Left cardiac atrium (tissue), 4 donors: ENCODE measurements at places on chromosomes 1 and 21. TPM values are rescaled to one million over a fixed set of nuclear protein-coding genes. Genes with fewer than 3 reads are reported as not detected.
A peak's percentile ranks its signal among the peaks of the same experiment; 100 is the strongest.

- no peak for DNase-seq
These were observed 22.4 kb downstream of the CHI3L2 start for GRCh38 chr1:111249960-111250359.

- no peak for DNase-seq
These were observed 247.2 kb downstream of the FMN2 start for GRCh38 chr1:240338837-240339236.

DNA sequence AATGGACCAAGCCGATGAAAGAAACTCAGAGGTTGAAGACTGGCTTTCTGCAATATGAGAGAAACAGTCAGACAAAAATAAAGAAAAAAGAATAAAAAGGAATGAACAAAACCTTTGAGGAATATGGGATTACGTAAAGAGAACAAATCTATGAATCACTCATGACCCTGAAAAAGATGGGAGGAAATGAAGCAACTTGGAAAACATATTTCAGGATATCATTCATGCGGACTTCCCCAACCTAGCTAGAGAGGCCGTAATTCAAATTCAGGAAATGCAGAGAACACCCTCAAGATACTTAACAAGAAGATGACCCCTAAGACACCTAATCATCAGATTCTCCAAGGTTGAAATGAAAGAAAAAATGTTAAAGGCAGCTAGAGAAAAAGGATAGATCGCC lies 705.3 kb upstream of the CHRM3 start:
- no peak for DNase-seq

DNA sequence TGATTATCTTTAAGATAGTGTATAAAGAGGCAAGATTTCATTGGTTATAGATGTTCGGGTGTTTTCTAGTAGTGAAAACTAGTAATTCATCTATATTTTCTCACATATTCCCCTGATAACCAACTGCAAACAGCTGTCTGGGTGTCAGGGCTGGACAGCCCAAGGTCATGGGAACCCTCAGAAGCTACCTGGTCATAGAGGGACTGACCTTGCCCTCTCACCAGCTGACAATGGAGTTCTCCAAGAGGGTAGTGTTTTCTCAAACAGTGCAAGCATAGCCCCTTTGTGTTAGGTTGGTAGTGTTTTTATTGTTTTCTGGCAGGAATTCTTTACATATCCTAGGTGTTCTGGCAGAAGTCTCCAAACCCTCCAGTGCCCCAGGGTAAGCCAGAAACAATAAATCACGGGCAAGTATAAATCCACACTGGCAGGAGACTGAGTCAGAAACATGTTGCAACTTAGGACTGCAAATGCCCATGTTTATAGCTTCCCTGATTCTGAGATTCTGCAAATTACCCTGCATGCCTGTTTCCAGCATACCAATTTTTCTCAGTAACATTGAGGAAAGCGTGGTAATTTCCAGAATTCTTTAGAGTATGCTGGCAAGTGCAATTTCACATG lies 82.8 kb upstream of the ATP1A1 start:
- DNase-seq = no peak

DNA sequence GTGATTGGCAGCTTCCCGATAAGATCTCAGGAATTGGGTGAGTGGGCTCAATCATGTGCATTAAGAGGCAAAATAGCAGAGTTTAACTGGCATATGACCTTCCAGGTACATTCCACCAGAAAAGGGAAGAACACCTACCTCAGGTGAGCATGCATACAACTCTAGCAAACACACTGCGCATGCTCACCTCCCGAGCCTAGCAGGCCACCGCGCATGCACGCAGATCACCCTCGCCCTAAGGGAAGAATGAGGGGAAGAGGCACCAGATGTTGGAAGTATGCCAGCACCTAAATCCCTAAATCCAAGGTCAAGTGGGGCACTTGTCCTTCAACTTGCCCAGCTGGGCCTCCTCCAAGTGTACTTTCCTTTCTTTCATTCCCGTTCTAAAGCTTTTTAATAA lies 23.6 kb upstream of the CBR3 start:
- no peak for DNase-seq

DNA sequence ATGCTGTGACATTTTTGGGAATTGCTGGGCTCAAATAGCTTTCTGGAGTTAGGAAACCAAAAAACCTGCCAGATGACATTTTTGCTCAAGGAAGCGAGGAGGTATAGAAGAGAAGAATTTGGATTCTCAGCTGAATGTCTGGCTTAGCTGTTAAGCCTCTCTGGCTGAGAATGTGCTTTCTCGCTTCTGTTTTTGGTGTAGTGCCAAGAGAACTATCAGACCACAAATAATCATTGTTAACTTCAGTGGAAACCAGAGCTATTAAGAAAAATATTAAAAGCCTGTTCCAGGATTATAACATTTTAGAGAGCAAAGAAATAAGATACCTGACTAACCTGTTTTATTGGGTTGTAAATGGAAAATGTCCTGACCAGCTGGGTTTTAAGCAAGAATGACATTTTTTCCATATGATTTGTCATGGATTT lies 39.5 kb upstream of the DIPK1A start:
- no peak for DNase-seq

- peak; percentile 88 for DNase-seq
These were observed 6.3 kb downstream of the INTS11 start for GRCh38 chr1:1318131-1318652.

GRCh38 chr1:44973645-44974044 lies 12.8 kb downstream of the EIF2B3 start:
- DNase-seq = no peak

- no peak for DNase-seq
These were observed 25.7 kb downstream of the TTC3 start for GRCh38 chr21:37098751-37099150.

GRCh38 chr1:171210355-171210754 lies 25.3 kb downstream of the FMO2 start:
- no peak for DNase-seq

- no peak for DNase-seq
These were observed 262.6 kb downstream of the ATG4C start for GRCh38 chr1:63046539-63046938.

DNA sequence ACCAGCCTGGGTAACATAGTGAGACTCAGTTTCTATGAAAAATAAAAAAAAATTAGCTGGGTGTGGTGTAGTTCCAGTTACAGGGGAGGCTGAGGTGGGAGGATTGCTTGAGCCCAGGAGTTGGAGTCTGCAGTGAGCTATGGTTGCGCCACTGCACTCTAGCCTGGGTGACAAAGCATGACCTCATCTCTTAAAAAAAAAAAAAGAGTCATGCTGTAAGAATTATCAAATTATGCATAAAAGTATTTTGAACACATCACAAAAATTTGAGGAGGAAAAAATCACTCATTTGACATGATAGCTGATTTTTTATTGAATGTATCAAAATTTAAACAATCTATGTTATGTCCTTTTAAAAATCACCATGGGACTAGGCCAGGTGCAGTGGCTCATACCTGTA lies 17.8 kb downstream of the CCDC30 start:
- DNase-seq = no peak

- DNase-seq = no peak
These were observed 42.4 kb downstream of the SKI start for GRCh38 chr1:2270260-2271100.

DNA sequence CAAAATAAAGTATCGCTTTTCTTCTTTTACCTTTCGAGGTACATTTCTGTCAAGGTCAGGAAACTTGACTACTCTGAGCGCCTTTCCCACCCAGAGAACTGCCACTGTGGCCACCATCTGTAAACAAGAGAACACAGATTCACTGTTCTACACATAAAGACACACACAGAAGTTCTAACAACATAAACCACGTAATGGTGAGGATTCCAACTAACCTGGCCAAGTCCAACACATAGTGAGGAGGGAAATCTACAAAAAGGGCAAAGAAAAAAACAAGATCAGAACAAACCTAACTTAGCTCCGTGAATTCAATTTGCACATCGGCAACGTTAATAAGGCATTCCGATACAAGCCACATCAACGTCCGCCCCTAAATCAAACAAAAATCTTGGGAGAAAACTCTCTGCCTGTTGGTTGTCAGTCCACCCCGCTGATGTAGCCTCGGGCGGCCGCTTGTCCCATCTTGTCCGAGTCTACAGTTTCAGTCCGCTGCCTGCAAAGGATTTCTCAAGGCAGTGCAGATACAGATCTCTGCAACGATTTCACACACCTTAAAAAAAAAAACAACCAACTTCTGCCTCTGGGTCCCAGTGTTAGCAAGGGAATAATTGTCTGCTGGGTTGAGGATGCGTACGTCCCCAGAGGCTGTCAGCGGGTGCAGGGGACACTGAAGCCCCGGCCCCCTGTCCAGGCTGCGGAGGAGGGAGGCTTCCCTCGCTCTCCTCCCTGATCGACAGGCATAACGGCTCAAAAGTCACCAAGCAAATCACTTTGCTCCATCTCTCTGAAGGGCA lies 1.0 kb downstream of the SLC35D1 start:
- DNase-seq = peak; percentile 28

GRCh38 chr1:156284757-156285156 lies 632 bp downstream of the TMEM79 start:
- DNase-seq = no peak

- DNase-seq = no peak
These were observed 56.0 kb upstream of the DPYD start for GRCh38 chr1:97976801-97977200.

GRCh38 chr1:26047278-26047874 lies 1.5 kb upstream of the SLC30A2 start:
- no peak for DNase-seq

- no peak for DNase-seq
These were observed 31.4 kb downstream of the SLC30A7 start for GRCh38 chr1:100927276-100927675.

- DNase-seq = no peak
These were observed 444.6 kb upstream of the PLXNA2 start for GRCh38 chr1:208688656-208689315.

DNA sequence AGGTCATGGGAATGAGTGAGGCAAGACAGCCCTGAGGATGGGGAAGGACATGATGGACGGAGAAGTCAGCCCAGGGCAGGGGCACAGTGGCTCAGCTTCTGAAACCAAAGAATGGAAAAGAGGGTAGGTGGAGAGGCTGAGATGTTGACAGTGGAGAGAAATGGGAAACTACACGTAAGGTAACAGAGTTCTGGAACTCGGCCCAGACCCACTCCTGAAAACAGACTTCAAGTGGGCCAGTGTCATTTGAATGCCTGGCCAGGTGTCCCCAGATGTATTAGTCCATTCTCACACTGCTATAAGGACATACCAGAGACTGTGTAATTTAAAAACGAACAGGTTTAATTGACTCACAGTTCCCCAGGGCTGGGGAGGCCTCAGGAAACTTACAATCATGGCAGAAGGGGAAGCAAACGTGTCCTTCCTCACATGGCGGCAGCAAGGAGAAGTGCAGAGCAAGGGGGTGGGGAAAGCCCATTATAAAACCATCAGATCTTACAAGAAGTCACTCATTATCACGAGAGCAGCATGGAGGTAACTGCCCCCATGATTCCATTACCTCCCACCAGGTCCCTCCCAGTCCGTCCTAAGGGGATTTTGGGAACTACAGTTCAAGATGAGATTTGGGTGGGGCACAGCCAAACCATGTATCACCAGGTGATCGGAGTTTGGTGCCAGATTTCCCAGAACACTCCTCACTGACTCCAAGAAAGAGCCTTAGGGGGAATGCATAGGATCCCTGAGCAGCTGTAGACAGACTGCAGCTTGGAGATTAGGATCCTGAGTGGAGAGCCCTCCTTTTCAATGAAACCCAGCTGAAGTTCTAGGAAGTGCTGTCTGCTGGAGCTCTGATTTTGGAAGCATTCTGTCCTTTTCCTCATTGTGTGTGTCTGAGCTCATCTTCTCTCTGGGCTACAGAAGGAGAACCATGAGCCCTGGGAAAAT lies 40.3 kb downstream of the FHAD1 start:
- no peak for DNase-seq

DNA sequence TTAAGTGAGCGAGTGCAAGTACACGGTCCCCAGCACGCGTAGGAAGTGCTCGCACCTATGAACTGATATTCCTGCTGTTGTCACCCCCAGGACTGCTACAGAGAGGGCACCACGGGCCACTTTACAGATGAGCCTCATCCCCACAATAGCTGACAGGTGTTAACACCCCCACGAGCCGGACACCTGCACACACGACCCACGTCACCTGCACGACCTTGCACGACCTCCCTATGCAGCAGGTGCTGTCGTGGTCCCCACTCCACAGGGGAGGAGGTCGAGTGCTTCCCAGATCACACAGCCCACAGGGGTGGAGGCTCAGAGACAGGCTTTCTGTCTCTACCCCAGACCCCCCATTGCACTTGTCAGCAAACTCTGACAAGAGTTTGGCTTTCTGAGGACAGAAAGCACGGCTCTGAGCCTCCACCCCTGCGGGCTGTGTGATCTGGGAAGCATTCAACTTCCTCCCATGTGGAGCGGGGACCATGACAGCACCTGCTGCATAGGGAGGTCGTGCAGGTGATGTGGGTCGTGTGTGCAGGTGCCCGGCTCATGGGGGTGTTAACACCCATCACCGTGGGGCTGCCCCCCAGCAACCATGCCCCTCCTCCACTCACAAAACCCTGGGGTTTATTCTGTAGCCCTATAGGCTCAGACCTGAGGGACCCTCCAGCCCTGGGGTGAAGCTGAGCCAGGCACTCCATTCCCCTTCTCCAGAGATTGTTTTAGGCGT lies 80.8 kb downstream of the MATN1 start:
- DNase-seq = no peak

GRCh38 chr1:192506741-192507155 lies 68.8 kb upstream of the RGS1 start:
- no peak for DNase-seq

DNA sequence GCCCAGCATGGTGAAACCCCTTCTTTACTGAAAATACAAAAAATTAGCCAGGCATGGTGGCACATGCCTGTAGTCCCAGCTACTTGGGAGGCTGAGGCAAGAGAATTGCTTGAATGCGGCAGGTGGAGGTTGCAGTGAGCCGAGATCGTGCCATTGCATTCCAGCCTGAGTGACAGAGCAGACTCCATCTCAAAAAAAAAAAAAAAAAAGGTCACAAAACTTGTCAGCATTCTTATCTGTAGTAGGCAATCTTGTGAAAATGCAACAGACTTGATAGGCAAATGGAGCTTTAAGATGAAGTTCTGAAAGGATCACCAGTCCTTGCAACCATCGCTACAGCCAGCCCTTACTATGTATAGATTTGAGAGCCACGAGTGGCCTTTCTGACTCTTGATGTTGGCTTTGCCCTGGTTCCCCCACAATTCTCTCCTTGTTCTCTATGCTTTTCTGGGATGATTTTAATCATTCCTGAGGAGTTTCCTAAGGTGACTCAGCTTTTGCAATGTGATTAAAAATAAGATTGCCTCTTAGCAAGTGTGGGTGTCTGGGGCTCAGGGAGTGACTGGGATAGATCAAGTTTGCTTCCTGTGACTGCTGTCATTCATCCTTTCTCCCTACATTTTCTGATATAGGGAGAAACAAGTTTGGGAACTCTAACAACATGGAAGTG lies 7.1 kb upstream of the MAP1LC3C start:
- DNase-seq = no peak

- no peak for DNase-seq
These were observed 16.4 kb downstream of the COL9A2 start for GRCh38 chr1:40300651-40301050.

- DNase-seq = no peak
These were observed 87.0 kb upstream of the MAGI3 start for GRCh38 chr1:113303267-113303666.

GRCh38 chr1:224377676-224378006 lies 21.0 kb downstream of the CNIH4 start:
- no peak for DNase-seq

The OPRD1 gene
- total RNA-seq = not detected

The AIRE gene
- total RNA-seq = not detected

The REG4 gene
- total RNA-seq = not detected

The OR2L3 gene
- not detected for total RNA-seq

The A3GALT2 gene
- 0.24 TPM for total RNA-seq

The TFF2 gene
- total RNA-seq = not detected

The DTL gene
- total RNA-seq = 0.71 TPM

The TFAP2E gene
- 0.32 TPM for total RNA-seq

The AZIN2 gene
- 2.6 TPM for total RNA-seq

The SELL gene
- 3.0 TPM for total RNA-seq

The SYF2 gene
- 37.3 TPM for total RNA-seq

The NLRP3 gene
- total RNA-seq = 0.71 TPM
